ENCODE measurements at places on chromosomes 2 and 18. TPM values are rescaled to one million over a fixed set of nuclear protein-coding genes. Genes with fewer than 3 reads are reported as not detected.

The STRADB gene
- total RNA-seq, result 25.5 TPM

The ADNP2 gene
- 22.1 TPM for total RNA-seq

GRCh38 chr2:201257956-201258665 is 2.2 kb upstream of the CASP8 start:
- DNase-seq, result peak; percentile 98

- DNase-seq, result peak; percentile 89
Measured at GRCh38 chr2:240136013-240136670, at the start of gene COPS9. COPS9 (minus strand) TSS chr2:240136305; CDS start chr2:240136284, 21 bp downstream.

- no peak for DNase-seq
Measured at GRCh38 chr2:145743011-145743410, 1223.1 kb upstream of the ZEB2 start.

DNA sequence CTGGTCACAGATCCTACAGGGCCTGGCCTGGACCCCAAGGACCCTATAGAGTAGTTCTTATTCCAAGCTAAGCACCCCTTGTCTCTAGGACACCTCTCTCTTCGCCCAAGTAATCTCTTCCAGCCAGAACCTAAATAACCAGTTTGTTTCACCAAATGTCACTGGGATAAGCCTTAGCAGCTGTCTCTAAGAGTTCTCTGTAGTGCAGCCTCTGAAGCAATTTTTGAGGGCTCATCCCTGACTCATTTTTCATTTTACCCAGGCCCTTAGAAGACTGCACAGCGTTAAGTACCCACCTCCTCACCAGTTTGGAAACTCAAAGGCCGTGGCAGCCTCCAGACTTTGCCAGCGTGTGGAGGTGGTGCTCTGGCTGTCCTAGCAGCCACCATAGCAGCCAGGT is 290.1 kb upstream of the SIX2 start:
- DNase-seq, result no peak

- DNase-seq, result no peak
Measured at GRCh38 chr18:21820033-21820810, 79.6 kb downstream of the MIB1 start.

GRCh38 chr2:144511226-144511810 is 8.6 kb downstream of the ZEB2 start:
- DNase-seq, result no peak

DNA sequence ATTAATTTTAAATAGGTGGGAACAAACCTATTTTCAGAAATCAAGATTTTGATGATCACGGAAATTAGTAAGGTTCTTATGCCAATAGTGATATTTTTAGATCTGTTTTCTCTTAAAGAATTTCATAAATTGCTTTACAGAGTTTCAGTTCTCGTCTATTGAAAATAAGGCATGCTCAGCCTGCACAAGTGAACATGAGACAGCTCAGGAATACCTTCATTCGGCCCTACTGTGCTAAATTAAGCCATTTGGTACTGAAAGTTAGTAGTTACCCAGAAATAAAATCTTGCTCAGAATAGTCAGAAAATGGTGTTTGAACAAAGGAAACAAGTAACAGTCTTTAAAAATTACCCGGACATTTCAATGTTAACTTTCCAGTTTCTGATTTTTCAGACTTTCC is 60.4 kb downstream of the DLGAP1 start:
- no peak for DNase-seq

DNA sequence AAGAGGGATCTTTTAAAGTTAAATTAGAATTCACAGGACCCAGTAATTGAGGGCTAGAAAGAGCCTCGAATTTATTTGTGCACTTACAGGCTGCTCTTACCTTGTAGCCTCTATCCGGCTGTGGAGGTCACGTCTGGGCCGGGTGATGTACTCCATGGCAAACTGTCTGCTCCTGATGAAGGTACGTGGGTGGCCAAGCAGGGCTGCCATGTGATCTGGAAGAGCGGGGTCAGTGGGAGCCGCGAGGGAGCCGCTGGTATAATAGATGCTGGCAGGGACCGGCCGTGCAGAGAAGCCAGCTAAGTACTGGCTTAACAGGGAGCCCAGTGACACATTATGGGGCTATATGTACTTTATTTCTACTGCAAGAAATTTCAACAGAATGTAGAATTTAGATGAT is 59.2 kb downstream of the ADI1 start:
- DNase-seq, result no peak

GRCh38 chr2:75079575-75079974 is 119.7 kb downstream of the TACR1 start:
- no peak for DNase-seq

DNA sequence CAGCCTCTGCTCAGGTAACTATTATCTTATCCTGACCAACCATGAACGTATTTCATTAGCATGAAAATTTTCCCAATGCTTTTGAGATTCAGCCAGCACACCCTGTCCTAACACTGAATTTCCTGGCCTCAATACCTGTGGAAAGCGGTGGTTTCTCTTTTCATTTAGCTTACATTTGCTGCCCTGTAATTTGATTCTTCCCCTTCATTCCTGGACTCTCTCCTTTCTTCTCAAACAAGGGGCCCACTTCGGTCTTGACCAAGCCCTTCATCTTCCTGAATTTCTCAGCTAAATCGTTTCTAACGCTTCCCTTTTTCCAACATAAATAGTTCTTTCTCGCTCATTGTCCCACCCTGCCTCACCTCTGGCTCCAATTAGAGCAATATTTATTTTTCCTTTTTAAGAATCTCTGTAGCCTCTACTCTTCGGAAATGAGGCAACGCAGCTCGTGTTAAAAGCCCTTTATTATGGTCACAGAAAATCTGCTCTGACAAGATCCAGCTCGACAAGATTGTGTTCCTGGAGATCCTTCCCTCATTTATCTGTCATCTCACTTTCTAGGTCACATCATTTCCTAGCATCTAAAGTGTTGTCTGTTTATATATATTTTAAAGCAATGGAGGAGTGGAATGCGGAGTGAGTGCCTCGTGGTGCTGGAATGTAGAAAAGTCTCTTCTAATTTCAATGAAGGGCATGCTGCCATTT is 49.5 kb upstream of the BCL11A start:
- DNase-seq, result no peak
